ENCODE measurements at places on chromosomes 13 and 19. TPM values are rescaled to one million over a fixed set of nuclear protein-coding genes. Genes with fewer than 3 reads are reported as not detected.

GRCh38 chr13:73722120-73722519 lies 412.1 kb downstream of the KLF12 start:
- H3K36me3 ChIP-seq, result no peaks in the 10 kb centered on the region
- no peak overlapping the region for H3K4me3 ChIP-seq
- peak; percentile 46 for DNase-seq

DNA sequence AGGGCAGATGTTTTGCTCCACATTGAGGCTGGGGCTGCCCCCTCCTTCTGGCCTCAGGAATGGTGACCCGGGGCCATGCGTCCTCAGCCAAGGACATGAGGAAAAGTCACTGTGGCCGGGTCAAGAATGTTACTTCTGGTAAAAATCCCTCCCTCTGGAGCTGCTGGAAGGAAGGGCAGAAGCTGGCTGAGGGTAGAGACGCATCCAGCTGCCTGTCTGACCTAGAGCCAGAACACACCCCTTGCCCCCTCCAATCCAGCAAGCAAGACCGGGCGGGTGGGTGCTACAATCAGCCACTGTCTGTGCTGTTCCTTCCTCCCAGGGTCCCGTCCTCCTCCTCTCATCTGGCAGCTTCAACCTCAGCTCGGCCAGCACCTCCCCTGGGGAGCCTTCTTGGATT lies 59.0 kb downstream of the PTPRS start:
- H3K27me3 ChIP-seq, result no peaks in the 10 kb centered on the region
- no peak overlapping the region for H3K27ac ChIP-seq
- no peak overlapping the region for H3K4me3 ChIP-seq
- peaks cover 3% of the 10 kb centered on the region for H3K36me3 ChIP-seq

DNA sequence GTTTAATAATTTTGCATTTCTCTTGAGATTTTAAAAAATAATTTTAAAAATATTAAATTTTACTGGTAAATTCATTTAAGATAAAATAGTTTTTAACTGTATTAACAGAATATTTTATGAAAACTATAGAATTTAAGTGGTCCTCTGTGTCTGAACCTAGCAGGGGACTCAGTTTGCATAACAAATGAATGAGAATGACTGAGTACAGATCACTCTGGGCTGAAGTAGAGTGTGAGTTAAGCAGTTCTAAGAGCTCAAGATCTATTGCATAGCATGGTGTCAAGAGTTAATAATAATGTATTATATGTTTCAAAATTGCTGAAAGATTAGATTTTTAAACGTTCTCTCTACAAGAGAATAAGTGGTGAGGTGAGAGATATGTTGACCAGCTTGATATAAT lies 348.3 kb upstream of the SLITRK1 start:
- H3K27ac ChIP-seq, result no peak overlapping the region
- H3K4me3 ChIP-seq, result no peak overlapping the region

The GDF15 gene
- 210 TPM for total RNA-seq

The KCTD15 gene
- 9.7 TPM for total RNA-seq

- no peaks in the 10 kb centered on the region for H3K36me3 ChIP-seq
- DNase-seq, result no peak
- H3K27me3 ChIP-seq, result no peaks in the 10 kb centered on the region
- no peaks in the 10 kb centered on the region for H3K4me1 ChIP-seq
Measured at GRCh38 chr19:6711078-6711361, 9.4 kb downstream of the C3 start.

GRCh38 chr13:40969169-40969901 lies 49.8 kb downstream of the ELF1 start:
- H3K4me1 ChIP-seq, result no peaks in the 10 kb centered on the region
- H3K36me3 ChIP-seq, result no peaks in the 10 kb centered on the region

DNA sequence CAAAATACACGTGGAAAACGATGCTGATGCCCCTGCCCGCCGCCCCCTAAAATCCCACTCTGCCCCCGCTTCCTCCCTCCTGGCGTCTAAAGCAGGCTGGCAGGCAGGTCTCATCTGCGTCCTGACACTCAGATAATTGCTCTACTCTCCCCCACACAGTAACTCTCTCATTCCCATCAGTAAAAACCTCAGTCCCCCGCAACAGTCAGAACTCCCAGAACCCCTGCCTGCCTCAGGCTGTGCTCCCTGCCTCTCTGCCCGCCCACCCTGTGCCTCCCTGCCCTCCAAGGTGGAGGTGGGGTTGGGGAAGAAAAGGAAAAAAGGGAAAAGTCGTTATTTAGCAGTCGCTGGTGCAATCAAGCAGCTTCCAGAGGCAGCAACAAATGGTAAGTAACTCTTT lies 473.7 kb downstream of the EFNB2 start:
- no peaks in the 10 kb centered on the region for H3K27me3 ChIP-seq
- H3K4me1 ChIP-seq, result no peaks in the 10 kb centered on the region
- H3K4me3 ChIP-seq, result no peak overlapping the region
- DNase-seq, result no peak
- H3K36me3 ChIP-seq, result no peaks in the 10 kb centered on the region
- H3K27ac ChIP-seq, result no peak overlapping the region

The ZNF665 gene
- total RNA-seq, result 6.3 TPM

GRCh38 chr13:65917731-65918130 lies 1312.4 kb downstream of the PCDH9 start:
- H3K27me3 ChIP-seq, result no peaks in the 10 kb centered on the region
- DNase-seq, result no peak
- no peak overlapping the region for H3K27ac ChIP-seq
- no peak overlapping the region for H3K4me3 ChIP-seq
- H3K4me1 ChIP-seq, result peaks cover 14% of the 10 kb centered on the region

- no peak for DNase-seq
- no peak overlapping the region for H3K4me3 ChIP-seq
- no peaks in the 10 kb centered on the region for H3K4me1 ChIP-seq
- no peak overlapping the region for H3K27ac ChIP-seq
- H3K36me3 ChIP-seq, result no peaks in the 10 kb centered on the region
- peaks cover 2% of the 10 kb centered on the region for H3K27me3 ChIP-seq
Measured at GRCh38 chr13:30376426-30377311, 45.6 kb upstream of the UBE2L5 start.

GRCh38 chr19:15118248-15118647 lies 11.0 kb downstream of the SYDE1 start:
- no peak overlapping the region for H3K4me3 ChIP-seq
- DNase-seq, result no peak
- no peaks in the 10 kb centered on the region for H3K27me3 ChIP-seq
- no peak overlapping the region for H3K27ac ChIP-seq
- peaks cover 40% of the 10 kb centered on the region for H3K36me3 ChIP-seq
- peaks cover 10% of the 10 kb centered on the region for H3K4me1 ChIP-seq

The LILRA5 gene
- total RNA-seq, result not detected

The MRPS31 gene
- 14.9 TPM for total RNA-seq

DNA sequence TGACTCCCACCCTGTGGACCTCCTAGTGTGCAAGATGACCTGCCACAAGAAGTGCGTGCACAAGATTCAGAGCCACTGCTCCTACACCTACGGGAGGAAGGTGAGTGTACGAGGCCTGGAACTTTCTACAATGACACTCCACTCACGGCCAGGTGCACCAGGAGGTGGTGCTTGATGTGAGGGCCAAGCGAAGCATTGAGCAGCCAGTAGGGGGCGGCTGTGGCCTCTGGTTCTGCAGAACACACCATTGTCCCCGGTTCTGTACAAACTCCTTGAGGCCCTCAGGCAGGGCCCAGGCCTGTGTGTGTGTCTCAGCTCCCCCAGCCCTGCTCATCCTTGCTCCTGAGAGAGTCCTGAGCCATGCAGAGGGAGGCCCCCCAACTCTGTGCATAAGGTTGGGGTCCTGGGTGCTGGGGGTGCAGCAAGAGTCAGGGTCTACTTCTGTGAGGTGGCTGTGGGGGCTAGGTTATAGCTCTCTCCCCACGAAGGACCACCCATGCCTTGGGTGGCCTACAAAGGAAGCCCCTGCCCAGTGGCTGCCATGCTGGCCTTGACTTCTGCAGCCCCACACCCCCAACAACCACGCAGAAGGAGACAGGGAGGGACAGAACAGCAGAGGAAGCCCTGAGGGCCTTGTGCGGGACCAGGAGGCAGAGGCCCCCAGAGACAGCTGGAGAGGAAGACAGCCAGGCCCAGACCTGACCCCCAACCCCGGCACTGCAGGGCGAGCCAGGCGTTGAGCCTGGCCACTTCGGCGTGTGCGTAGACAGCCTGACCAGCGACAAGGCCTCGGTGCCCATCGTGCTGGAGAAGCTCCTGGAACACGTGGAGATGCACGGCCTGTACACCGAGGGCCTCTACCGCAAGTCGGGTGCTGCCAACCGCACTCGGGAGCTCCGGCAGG lies 9.7 kb upstream of the USE1 start:
- no peak overlapping the region for H3K27ac ChIP-seq
- peak; percentile 31 for DNase-seq
- H3K4me3 ChIP-seq, result no peak overlapping the region
- H3K36me3 ChIP-seq, result peaks cover 50% of the 10 kb centered on the region

- no peaks in the 10 kb centered on the region for H3K4me1 ChIP-seq
- no peak overlapping the region for H3K4me3 ChIP-seq
- no peaks in the 10 kb centered on the region for H3K36me3 ChIP-seq
- H3K27me3 ChIP-seq, result no peaks in the 10 kb centered on the region
- no peak overlapping the region for H3K27ac ChIP-seq
Measured at GRCh38 chr19:33005440-33005839, 33.4 kb downstream of the FAAP24 start.

The FXYD7 gene
- total RNA-seq, result not detected

DNA sequence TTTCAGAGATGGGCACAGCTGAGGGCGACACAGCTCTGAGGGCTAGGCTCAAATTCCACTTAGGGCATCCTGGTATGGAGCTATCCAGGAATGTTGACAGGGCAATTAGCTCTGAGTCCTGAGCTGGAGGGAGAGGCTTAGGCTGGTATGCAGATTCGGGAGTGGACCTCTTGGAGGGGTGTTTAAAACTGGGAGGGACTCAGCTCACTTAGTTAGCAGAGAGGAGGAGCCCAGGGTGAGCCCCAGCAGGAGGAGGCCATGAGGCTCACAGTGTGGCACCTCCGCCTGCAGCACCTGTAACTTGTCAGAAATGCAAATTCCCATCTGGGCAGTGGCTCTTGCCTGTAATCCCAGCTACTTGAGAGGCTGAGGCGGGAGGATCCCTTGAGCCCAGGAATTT lies 10.2 kb upstream of the NOP53 start:
- no peaks in the 10 kb centered on the region for H3K27me3 ChIP-seq
- H3K4me1 ChIP-seq, result peaks cover 4% of the 10 kb centered on the region
- peaks cover 23% of the 10 kb centered on the region for H3K36me3 ChIP-seq

The ATP4B gene
- not detected for total RNA-seq

GRCh38 chr19:57099199-57099661 lies 20.6 kb upstream of the USP29 start:
- H3K4me1 ChIP-seq, result no peaks in the 10 kb centered on the region
- H3K27ac ChIP-seq, result no peak overlapping the region
- DNase-seq, result peak; percentile 34
- H3K36me3 ChIP-seq, result no peaks in the 10 kb centered on the region

The PABPC3 gene
- 0.17 TPM for total RNA-seq

- H3K27me3 ChIP-seq, result no peaks in the 10 kb centered on the region
- no peak for DNase-seq
- no peaks in the 10 kb centered on the region for H3K36me3 ChIP-seq
- no peak overlapping the region for H3K27ac ChIP-seq
Measured at GRCh38 chr13:90382425-90382824, 965.1 kb upstream of the MIR17HG start.

DNA sequence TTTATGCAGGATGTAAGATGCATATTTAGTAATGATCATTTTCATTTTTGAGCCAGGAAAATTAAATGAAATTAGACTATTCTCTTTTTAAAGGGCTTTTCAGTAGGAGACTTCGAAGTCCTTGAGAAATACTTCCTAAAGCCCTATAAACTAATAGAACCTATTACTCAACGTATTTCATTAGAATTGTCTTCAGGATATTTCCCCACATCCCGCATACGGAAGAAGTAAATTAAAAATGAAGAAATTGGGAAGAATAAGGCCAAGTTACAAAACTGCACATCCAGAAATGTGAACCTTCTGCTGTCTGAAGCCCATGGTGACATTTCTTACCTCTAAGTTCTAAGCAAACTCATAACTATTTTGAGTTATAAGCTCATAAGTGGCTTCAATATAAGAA lies 66.5 kb downstream of the RXFP2 start:
- no peak overlapping the region for H3K4me3 ChIP-seq
- H3K27me3 ChIP-seq, result peaks cover 8% of the 10 kb centered on the region
- no peak overlapping the region for H3K27ac ChIP-seq

The CLC gene
- total RNA-seq, result not detected

DNA sequence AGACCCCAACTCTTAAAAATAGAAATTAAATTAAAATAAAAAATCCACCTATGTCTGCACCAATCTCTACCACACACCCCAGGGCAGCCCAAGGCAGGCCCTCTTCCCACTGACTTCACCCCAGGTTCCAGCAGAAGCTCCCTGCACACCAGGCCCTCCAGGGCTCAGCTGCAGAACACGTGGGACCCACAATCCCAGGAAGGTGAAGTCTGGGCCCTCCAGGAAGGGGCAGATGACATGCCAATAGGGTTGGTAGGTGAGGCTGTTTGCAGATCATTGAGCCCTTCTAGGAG lies 19.2 kb upstream of the VSTM2B start:
- no peak overlapping the region for H3K4me3 ChIP-seq
- DNase-seq, result no peak
- no peaks in the 10 kb centered on the region for H3K27me3 ChIP-seq
- no peaks in the 10 kb centered on the region for H3K4me1 ChIP-seq
- no peaks in the 10 kb centered on the region for H3K36me3 ChIP-seq
- H3K27ac ChIP-seq, result no peak overlapping the region

The FCAR gene
- total RNA-seq, result not detected

GRCh38 chr13:65834897-65835296 lies 1395.2 kb downstream of the PCDH9 start:
- H3K36me3 ChIP-seq, result no peaks in the 10 kb centered on the region
- no peaks in the 10 kb centered on the region for H3K27me3 ChIP-seq
- DNase-seq, result peak; percentile 6
- no peaks in the 10 kb centered on the region for H3K4me1 ChIP-seq
- no peak overlapping the region for H3K27ac ChIP-seq

GRCh38 chr13:33610438-33611120 lies 207.4 kb upstream of the RFC3 start:
- peak; percentile 56 for DNase-seq
- no peaks in the 10 kb centered on the region for H3K36me3 ChIP-seq
- no peaks in the 10 kb centered on the region for H3K27me3 ChIP-seq
- no peaks in the 10 kb centered on the region for H3K4me1 ChIP-seq

DNA sequence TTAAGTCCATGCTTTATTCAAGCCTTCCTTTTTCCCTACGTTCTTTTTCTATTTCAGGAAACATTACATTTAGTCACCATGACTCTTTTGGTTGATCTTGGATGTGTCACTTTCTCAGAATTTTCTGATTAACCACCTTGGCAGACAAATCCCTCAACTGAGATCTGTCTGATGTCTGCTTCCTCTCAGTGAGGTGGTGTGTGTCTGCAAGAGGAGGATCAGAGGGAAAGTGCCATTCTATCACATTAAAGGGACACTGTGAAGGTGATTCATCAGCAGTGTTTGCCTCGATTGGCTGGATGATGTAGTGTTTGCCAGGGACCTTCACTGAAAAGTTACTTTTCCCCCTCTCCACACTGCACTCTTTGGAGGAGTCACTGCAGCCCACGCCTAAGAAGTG lies 3.0 kb upstream of the CCNP start:
- H3K27me3 ChIP-seq, result no peaks in the 10 kb centered on the region
- no peak overlapping the region for H3K27ac ChIP-seq
- peak; percentile 67 for DNase-seq
- no peak overlapping the region for H3K4me3 ChIP-seq
- H3K4me1 ChIP-seq, result peaks cover 8% of the 10 kb centered on the region

GRCh38 chr19:13850910-13851733 lies 25.8 kb upstream of the NANOS3 start:
- peak overlapping the region; percentile 39 for H3K4me3 ChIP-seq
- H3K4me1 ChIP-seq, result peaks cover 34% of the 10 kb centered on the region
- H3K27ac ChIP-seq, result peak overlapping the region; percentile 100
- peak; percentile 95 for DNase-seq

- no peaks in the 10 kb centered on the region for H3K36me3 ChIP-seq
- no peaks in the 10 kb centered on the region for H3K4me1 ChIP-seq
- H3K27ac ChIP-seq, result no peak overlapping the region
- DNase-seq, result no peak
- no peak overlapping the region for H3K4me3 ChIP-seq
Measured at GRCh38 chr13:68509734-68510621, 1279.8 kb upstream of the PCDH9 start.

All from fibroblast of lung (primary cell).